Stimulated activated CD8-positive, alpha-beta memory T cell treated with anti-CD3 and anti-CD28 coated beads, Interleukin-4, amount 100 ng/mL, for 48 hours (primary cell): ENCODE measurements at places on chromosomes 6 and 20.

DNA sequence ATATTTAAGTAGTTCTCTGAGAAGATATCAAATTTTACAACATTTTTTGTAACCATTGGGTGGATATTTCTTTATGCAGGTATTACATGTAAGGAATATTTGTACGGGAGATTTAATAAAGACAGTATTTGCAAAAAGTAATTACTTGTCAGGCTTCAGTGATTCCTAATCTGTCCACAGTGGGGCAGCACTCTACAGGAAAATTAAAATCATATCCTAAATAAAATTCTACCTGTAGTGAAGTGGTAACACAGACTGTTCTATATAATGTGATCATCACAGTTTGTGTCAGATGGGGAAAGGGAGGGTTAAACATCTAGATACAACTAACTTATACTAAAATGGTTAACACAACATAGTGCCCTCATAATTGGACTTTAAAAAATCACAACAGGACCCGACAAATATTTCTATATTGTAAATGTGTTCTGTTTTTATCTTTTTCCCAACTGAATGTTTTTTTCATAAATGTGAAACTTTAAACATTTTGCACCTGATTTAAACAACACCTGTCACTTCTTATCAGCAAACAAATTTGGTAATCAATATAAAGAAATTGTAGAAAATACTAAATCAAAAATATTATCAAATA is 145.6 kb upstream of the MANEA start:
- peak; percentile 52 for DNase-seq

GRCh38 chr20:43969028-43969447 is 54.4 kb downstream of the TOX2 start:
- no peak for DNase-seq

DNA sequence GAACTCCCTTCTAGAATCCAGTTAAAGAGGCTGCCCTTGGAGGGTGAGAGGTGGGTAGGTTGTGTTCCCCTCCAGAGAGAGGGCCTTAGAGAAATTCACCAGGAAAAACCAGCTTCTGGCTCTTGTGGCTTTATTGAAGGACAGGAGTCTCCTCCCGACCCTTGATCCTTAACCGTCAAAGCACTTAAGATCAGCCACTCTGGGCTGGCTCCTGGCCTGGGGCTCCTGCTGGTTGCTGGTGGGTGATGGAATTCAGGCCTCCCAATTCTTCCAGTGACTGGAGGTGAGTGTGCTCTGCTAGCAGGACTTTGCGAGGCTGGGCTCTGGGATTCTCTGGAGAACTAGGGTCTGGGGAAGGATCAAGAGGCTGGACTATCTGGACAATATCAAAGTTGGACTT is 75.6 kb upstream of the LGSN start:
- DNase-seq, result no peak

- DNase-seq, result no peak
These were observed 66.0 kb downstream of the SNX5 start for GRCh38 chr20:17902531-17903083.

DNA sequence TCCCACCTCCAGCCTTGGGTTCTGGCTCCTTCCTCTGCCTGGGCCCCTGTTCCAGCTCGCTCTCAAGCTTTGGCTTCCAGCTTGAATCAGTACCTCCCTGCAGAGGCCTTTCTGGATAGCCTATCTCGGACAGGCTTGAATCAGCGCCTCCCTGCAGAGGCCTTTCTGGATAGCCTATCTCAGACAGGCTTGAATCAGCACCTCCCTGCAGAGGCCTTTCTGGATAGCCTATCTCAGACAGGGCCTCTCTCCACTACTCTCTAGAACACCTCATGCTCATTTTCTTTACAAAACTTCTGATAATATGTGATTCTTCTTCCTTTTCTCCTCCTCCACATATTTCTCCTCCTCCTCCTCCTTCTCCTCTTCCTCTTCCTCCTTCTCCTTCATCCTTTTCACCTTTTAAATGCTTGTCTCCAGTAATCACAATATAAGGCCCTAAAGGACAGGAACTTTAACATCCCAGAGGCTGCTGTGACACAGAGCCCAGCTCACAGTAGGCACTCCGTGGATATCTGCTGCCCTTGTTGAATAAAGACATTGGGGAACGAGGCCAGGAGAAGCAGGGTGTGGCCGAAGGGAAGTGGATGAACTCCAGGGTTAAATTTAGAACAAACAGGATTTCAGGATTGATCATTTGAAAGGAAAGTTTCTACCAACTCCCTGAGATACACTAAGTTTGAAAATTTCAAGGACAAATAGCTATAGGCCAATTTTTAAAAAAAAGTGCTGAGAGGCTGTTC is 9.3 kb upstream of the RPS6KA2 start:
- no peak for DNase-seq

GRCh38 chr6:161029195-161029809 is 37.7 kb downstream of the MAP3K4 start:
- no peak for DNase-seq

DNA sequence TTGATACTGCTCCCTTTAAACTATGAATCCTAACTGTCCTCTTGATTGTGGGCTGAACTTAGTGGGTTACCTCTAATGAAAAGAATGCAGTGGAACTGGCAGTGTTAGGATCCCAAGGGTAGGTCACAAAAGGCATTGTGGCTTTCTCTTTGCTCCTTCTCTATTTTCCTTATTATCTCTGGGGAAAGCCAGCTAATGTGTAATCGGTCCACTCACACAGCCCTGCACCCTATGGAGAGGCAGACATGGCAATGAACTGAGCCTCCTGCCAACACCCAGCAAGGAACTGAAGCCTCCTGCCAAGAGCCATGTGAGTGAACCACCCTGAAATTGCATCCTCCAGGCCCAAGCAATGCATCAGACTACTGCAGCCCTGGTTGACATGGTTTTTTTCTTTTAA is 24.6 kb upstream of the ZNF133 start:
- no peak for DNase-seq

DNA sequence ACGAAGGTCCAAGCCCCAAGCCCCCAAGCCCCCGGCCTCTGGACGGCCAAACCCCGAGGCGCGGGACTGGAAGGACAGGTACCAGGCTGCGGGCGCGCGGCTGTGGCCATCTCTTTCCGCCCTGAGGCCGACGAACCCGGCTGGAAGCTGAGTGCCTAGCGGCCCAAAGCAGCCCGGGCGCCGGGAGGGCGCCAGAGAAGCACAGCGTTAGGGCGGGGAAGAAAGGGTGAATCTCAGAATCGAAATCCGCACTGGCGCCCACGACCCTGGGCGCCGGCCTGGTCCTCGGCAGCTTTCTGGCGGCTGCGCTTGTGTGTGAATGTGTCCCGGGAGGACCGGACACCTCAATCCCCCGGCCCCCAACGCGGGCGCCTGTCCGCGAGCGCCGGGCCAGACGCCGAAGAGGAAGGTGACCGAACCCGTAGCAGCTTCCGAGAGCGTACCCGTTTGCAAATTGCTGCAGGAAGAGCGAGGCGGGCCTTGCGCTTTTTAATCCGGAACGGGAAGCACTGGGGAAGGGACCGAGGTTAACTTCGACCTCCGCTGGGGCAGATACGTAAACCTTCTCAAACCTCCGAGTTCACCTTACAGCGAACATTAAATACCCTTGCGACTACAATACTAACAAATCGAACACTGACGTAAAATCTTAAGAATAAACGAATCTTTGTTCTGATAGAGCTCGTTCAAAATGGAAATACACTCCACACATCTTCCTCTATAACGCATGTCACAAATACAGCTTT is 2.9 kb downstream of the NRN1 start:
- peak; percentile 52 for DNase-seq

DNA sequence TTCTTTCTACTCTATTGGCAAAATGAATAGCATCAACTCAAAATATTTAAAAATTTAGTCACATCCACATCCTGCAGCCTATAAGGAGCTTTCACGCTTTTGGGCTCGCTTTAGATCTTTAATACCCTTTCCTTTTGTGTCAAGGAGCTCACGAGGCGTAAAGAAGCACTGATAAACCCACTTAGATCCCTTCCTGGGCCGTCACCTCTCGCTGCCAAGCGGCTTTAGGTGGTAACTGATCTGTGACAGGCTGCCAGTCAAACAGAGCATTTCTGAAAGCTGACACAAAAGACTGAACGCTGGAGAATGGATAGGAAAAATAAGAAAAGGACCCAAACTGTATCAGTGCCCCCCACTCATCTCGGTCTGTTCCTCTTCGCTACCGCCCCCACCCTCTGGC is 385.7 kb upstream of the MMS22L start:
- DNase-seq, result no peak

DNA sequence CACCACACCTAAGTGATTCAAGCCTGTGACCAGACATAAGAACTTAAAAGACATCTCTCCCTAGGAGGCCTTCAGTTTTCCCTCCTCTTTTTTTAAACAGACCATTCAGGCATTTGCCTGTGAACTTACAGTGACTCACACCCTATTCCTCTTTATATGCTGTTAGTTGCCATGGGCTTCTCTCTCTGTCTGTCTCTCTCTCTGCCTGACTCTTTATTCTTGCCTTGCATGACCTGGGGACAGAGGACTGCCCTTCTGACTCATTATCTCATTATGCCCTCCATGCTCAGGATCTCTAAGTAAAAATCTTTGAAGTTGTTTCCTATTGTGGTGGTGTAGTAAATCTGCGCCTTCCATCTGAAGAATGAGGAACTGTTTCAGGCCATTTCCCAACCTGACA is 442.2 kb upstream of the MAN1A1 start:
- DNase-seq, result no peak

GRCh38 chr6:33923857-33924514 is 120.2 kb upstream of the MLN start:
- no peak for DNase-seq

DNA sequence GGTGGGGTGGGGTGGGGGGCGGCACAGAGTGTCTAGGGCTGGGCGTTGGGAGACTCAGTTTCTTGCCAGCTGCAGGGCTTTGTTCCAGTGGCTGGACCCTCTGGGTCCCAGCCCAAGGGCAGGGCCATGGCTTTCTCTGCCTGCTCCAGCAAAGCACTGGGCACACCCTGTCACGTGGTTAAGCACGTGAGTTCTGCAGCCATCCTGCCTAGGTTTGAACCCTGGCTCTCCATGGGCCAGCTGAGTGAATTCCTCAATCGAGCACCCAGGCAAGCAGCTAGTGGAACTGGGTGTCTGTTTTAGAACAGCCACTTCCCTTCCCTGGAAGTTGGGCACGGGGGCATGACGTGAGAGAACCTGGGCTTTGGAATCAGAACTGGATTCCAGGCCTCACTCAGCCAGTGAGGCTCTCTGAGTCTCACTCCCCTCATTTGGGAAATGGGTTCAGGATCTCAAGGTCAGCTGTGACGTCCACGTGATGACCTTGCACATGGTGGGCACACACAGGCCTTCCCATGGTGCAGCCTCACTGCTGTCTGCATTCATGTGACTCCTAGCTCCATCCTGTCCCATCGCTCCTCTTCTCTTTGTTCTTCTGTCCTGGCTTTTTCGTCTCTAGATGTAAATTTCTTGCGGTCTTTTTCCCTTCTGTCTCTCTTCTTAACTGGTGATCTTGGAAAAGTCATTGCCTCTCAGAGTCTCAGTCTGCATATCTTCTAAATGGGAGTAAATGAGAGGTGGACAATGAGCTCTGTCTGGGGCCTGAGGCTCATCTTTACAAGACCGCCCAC is 45.9 kb downstream of the NOL4L start:
- DNase-seq, result peak; percentile 59

DNA sequence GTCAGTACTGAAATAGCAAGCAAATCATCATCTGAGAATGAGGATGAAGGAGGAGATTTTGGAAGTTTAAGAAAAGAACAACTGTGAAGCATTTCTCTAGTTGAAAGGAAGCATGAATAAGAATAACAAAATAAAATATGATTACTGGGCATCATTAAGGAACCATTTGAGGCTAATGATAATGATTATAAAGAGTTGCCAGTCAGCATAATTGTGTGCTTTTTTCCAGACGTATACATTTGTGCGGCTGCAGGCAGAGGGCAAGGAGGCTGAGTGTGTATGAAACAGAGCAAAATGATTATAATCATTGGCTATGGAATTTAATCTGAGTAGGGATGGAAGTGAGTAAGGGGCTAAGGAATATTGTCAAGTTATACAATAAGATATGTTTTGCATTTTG is 218.7 kb upstream of the FUT9 start:
- DNase-seq, result no peak

DNA sequence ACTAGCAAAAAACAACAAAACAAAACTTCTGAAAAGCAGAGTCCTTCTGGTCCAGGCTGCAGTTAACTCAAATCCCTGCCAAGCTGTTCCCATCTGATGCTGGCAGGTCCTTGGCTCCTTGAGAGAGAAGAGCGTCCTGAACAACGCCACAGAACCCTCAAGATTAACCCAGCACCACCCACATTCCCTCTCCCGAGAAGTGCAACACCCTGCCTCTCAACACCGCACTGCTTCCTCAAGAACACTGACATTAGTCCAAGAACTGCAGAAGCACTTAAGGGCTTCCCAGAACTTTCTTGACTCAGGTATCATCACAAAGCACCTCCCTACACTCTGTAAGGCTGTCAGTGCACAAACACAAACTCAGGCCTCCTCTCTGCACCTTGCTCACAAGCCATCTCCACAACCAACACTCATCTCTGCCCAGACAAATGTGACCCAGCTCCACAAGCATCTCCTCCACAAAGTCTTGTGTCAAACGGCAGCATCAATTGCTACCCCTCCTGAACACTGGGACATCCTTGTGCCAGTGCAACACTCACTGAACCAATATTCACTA is 7.5 kb downstream of the MRPL14 start:
- DNase-seq, result no peak
